KG1 (cell line): ENCODE measurements at places on chromosomes 3 and 15.
A peak's percentile ranks its signal among the peaks of the same experiment; 100 is the strongest.

- DNase-seq, result no peak
These were observed 601.7 kb upstream of the ZNF717 start for GRCh38 chr3:76387000-76387399.

GRCh38 chr15:56732135-56732885 is 999 bp downstream of the ZNF280D start:
- DNase-seq, result peak; percentile 65

- DNase-seq, result no peak
These were observed 28.9 kb downstream of the PLA2G4D start for GRCh38 chr15:42065468-42065867.

- no peak for DNase-seq
These were observed 202.1 kb downstream of the TBL1XR1 start for GRCh38 chr3:176994891-176995781.

- DNase-seq, result no peak
These were observed 3.5 kb upstream of the MESP1 start for GRCh38 chr15:89754361-89755154.

DNA sequence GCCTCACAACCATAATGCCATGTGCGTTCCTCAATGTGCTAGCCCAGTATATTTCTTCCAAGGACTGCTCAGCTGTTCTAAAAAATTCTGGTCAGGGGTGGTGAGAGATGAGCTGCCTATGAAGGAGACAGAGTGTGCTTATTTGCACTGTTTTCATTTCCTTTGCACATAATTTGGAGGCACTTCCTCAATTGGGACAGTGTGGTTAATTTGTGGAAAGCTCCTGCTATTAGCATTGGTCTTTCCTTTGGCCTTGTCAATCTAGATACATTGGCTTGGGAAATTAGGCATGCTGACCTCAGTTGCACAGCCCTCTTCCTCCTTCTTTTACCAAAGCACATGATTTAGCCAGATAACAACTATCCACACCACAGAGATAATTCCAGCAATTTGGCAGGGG is 9.4 kb downstream of the FAM81A start:
- no peak for DNase-seq

- no peak for DNase-seq
These were observed 2.1 kb downstream of the RHOV start for GRCh38 chr15:40871749-40872617.

GRCh38 chr15:65939901-65940617 is 70.8 kb downstream of the RAB11A start:
- no peak for DNase-seq

DNA sequence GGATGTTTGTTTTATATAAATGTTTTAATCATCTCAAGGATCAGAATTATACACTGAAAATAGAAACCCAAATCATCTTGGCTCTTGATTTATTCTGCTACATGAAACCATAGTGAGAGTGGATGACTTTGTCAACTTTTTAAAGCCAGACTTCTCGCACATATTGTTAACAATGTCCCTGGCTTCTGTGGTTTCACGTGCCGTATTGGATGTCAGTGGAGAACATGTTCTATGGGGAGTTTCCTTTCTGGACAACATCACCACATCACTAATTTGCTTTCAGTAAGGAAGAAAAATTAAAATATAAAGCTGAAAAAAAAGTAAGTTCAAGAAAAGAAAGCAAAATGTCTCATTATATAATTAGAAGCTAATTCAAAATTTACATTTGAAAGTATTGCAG is 297.1 kb upstream of the MME start:
- no peak for DNase-seq

DNA sequence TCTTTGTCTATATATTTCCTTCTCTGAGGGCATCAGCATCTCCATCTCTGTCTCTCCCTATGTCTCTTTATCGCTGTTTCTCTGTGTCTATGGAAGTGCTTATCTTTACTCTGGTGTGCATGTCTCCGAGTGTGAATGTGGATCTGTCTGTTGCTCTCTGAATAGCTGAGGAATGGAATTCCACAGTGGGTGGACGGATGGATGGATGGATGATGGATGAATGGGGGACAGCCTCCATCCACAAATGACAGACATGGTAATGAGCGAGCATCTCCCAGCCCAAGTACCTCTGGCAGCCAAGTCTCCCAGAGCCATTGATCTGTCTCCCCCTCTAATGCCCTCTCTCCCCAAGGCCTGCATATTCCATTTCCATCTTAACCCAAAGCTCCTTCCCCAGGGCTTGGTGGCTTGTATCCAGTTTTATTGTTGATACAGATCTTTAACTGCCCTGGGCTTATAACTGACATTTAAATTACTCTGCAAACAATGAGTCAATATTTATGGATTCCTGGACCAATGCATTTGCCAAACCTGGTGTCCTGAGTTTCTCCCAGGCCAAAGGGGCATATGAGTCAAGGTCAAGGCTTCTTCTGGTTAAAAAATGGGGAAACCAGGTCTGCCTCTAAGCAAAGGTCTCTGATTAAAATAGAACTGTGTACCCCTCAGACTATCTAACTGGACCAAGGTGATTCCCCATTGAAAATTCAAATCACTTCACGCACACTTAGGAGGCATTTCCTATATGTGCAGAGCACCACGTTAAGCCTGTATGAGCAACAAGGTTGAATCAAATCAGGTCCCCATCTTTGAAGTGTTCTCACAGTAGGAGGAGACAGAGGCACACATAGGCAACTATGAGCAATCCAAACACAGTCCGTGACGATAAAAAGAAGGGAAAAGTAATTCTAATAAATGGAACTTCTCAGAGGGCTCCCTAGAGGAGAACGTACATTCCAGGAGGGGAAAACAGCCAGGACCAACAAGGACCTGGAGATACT is 109.9 kb downstream of the TLE3 start:
- no peak for DNase-seq

DNA sequence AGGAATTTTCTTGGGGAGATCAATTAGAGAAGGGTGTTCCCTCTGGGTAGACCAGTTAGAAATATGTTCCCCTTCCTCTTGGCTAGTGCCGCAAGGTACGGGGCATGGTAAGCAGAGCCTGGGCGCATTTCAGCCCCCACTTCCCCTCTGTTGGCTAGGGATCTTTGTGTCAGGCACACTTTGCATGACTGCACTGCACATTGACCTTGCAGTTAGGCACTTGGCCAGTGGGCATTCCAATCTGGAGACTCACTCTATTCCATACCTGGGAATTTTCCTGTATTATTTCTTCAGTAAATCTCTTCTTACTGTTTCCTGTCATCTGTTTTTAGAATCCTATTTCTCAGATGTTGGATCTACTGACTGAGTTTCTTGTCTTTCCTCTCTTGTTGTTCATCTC is 30.0 kb upstream of the CACNA1D start:
- DNase-seq, result no peak

DNA sequence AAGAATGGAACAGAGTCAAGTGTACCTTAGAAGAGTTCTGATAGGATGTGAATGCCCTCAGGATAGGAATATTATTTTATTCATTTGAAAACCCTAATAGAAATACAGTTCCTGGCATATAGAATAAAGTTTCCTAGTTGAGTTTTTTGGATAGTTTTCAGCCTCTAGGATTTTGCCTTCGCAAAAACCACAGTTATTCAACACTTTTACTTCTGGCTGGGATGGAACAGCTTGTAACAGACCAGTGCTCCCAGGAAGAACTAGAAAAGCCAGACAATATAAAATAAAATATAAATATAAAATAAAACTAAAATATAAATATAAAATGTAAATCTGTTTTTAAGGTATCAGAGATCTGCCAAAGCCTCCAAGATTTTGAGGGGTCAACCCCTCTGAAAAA is 27.5 kb upstream of the RARB start:
- DNase-seq, result no peak

DNA sequence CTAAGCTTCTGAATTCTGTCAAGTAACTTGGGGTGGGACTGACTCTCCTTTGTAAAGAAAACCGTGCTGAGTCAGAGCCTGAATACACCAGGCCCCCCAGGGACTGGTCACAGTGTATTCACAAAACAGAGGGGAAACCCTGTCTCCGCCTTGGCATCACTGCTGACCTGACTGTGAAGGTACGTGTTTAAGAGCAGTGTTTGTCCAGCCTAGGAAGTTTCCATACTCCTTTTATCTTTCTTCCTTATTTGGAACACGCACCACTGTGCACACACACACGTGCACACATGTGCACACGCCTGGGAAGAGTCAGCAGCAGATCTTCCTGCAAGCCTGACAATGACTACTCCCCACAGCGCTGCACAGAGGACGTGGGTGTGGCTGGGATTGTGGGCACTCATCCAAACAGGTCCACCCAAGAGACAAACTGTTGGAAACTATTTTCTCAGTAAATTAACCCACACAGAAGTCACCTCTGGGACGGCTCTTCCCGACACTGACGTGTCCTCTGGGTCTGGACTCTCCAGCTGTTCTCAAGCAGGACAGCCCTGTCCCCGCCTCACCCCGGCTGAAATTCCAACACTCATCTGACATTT is 87.7 kb downstream of the ATP10A start:
- DNase-seq, result no peak

- DNase-seq, result no peak
These were observed 61.6 kb downstream of the TPRG1 start for GRCh38 chr3:189233225-189233858.

- DNase-seq, result no peak
These were observed 155.8 kb downstream of the LRTM1 start for GRCh38 chr3:54772051-54772450.

GRCh38 chr3:142319912-142320311 is 94.5 kb upstream of the GK5 start:
- no peak for DNase-seq

DNA sequence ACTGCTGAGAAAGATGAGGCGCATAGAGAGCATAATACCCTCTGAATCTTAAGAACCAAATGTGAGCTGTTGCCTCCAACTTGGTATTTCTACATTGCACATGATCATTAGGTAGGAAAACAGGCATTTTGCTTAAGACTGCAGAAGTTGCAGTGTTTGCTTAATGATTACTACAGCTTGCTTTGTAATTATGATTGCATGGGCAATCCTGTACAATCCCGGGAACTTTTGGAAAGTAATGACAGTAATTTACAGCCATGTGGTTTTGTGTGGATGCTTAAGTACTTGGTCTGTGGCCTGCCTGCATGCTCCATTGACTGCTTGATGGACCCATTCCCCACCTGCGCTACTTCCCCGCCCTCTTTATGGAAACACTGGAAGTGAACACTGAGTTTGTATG is 301.1 kb downstream of the DIPK2A start:
- DNase-seq, result no peak
